ENCODE measurements at places on chromosomes 2 and 18. TPM values are rescaled to one million over a fixed set of nuclear protein-coding genes. Genes with fewer than 3 reads are reported as not detected.
A peak's percentile ranks its signal among the peaks of the same experiment; 100 is the strongest.

Gene CCNYL1
- 9.7 TPM for total RNA-seq

GRCh38 chr2:36780231-36780839 is 83.8 kb downstream of the VIT start:
- no peaks in the 10 kb centered on the region for H3K36me3 ChIP-seq
- no peaks in the 10 kb centered on the region for H3K4me1 ChIP-seq
- H3K4me3 ChIP-seq, result no peak overlapping the region
- peak; percentile 44 for DNase-seq
- no peaks in the 10 kb centered on the region for H3K27me3 ChIP-seq
- no peak overlapping the region for H3K27ac ChIP-seq

GRCh38 chr2:233311241-233311926 is 3.8 kb downstream of the SAG start:
- H3K36me3 ChIP-seq, result no peaks in the 10 kb centered on the region
- no peak overlapping the region for H3K27ac ChIP-seq
- H3K4me3 ChIP-seq, result no peak overlapping the region
- no peaks in the 10 kb centered on the region for H3K27me3 ChIP-seq
- no peaks in the 10 kb centered on the region for H3K4me1 ChIP-seq
- no peak for DNase-seq

GRCh38 chr2:7881063-7881462 is 800.8 kb upstream of the ID2 start:
- no peaks in the 10 kb centered on the region for H3K27me3 ChIP-seq
- no peaks in the 10 kb centered on the region for H3K36me3 ChIP-seq
- H3K4me3 ChIP-seq, result no peak overlapping the region
- DNase-seq, result no peak

- peaks cover 64% of the 10 kb centered on the region for H3K4me1 ChIP-seq
- no peak overlapping the region for H3K4me3 ChIP-seq
- H3K27ac ChIP-seq, result peak overlapping the region; percentile 33
- no peaks in the 10 kb centered on the region for H3K27me3 ChIP-seq
- H3K36me3 ChIP-seq, result no peaks in the 10 kb centered on the region
Observed at GRCh38 chr2:157447741-157448140, 3.9 kb upstream of the CYTIP start.

Gene MARCHF4
- total RNA-seq, result not detected

DNA sequence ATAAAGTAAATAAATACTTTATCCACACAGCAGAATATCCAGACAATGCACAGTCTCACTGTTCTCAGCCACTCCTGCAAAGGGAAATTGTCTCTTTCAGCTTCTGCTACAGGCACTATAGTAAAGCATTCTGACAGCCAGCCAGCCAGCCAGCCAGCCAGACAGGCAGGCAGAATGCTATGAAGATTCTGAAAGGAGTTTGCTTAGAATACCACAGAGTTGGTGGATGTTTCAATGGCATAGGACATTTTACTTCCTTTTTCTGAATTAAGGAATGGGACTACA is 116.1 kb upstream of the CYP26B1 start:
- DNase-seq, result no peak
- H3K27ac ChIP-seq, result no peak overlapping the region
- no peak overlapping the region for H3K4me3 ChIP-seq
- no peaks in the 10 kb centered on the region for H3K36me3 ChIP-seq
- H3K4me1 ChIP-seq, result no peaks in the 10 kb centered on the region
- no peaks in the 10 kb centered on the region for H3K27me3 ChIP-seq

Gene CPO
- not detected for total RNA-seq

Gene CYS1
- total RNA-seq, result not detected

DNA sequence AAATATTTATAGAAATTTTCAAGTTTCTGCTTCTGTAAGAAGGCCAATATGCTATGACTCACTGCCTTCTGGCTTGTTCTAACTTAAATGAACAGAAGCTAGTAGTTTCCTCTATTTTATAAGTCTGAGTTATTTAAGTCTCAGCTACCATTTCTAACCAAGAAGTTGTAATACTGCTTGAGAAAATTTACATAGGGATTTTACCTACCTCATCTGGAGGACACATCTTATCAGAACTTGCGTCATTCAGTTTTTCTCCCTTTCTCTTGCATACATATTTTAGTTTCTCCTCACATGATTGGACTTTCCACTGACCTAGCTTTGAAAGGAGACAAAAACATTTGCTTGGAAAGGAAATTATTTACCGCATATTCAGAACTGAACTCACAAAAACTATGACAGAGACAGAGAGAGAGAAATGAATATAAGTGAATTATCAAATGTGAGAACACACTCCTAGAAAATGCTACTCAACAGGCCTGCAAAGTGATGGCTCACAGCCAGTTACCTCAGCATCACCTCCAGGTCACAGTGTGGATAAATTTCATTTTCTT is 81.1 kb upstream of the CD302 start:
- H3K4me3 ChIP-seq, result no peak overlapping the region
- H3K4me1 ChIP-seq, result no peaks in the 10 kb centered on the region
- no peak for DNase-seq
- no peaks in the 10 kb centered on the region for H3K27me3 ChIP-seq

Gene SPATA3
- total RNA-seq, result not detected

DNA sequence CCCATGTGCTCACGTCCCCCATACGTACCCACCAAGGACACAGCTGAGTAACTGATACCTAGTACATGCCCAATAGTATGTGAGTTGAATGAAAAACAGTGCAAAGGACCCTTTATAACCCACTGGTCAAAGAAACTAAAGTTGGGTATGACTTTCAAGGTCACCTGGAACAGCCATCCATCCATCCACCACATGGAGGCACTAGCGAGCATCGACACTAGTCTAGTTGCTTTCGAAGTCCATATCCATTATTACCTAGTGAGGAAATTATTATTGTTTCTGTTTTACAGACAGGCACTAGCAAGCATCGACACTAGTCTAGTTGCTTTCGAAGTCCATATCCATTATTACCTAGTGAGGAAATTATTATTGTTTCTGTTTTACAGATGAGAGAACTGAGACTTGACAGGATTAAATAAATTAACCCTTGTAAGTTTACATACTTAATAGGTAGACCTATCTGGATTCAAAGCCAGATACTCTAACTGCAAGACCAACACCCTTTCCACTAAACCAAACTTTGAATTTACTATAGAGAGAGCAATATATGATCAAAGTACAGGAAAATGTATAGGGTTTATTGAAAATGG is 233.7 kb downstream of the METTL4 start:
- no peaks in the 10 kb centered on the region for H3K36me3 ChIP-seq
- no peak overlapping the region for H3K4me3 ChIP-seq
- no peak overlapping the region for H3K27ac ChIP-seq
- H3K4me1 ChIP-seq, result no peaks in the 10 kb centered on the region

Gene SCYGR4
- total RNA-seq, result not detected

Gene REG1B
- total RNA-seq, result not detected

DNA sequence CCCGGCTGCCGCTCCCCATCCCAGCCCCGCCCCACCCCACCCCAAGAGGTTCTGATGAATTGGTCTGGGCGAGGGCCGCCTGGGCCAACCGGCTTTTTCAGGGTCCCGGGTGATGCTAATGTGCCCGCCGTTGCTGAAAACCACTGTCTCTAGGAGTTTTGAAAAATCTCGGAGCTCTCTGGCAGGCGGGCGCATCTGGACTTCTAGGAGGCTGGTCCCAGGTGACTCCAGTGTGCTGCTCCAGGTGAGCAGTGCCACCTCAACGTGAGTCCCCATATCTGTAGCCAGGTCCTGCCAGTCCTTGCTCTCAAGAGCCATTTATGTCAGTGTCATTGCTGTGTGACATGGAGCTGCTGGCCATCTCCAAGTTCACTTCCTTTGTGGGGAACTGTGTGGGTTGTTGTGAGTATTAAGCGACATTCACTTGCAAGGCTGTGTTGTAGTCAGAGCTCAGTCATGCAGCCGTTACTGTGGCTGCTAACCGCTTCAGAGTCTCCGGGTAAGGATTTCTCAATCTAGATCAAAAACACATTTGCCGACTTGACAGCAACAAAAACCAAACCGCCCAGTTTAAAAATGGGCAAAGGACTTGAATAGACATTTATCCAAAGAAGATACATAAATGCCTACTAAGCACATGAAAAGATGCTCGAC is at the start of gene RFX8:
Gene RFX8 (minus strand): TSS at position 382 of the 654 bp plus-strand sequence. CDS start 8,264 bp downstream, outside the sequence.
- H3K27ac ChIP-seq, result no peak within 1 kb of the TSS
- DNase-seq, result peak; percentile 53
- H3K36me3 ChIP-seq, result no peaks in the 10 kb centered on the region
- H3K4me3 ChIP-seq, result peak within 1 kb of the TSS; percentile 63
- H3K4me1 ChIP-seq, result peaks cover 17% of the 10 kb centered on the region

DNA sequence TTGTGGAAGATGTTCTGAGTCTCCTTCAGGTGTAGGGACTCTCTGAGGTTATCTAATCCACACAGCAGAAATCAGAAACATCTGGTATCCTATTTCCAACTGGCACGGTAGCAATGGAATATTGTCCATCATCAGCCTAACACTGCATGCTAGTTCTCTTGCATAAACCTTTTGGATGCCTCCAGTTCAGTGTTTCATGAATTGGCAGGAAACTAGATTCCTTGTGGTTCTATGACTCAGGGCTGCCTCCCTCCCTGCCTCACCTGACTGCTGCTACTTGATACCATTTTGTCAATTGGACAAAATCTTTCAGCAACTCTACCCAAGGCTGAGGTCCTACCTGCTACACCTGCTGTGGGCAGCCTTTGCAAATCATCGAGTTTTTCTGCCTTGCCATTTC is 130.9 kb downstream of the TPGS2 start:
- no peaks in the 10 kb centered on the region for H3K36me3 ChIP-seq
- H3K4me3 ChIP-seq, result no peak overlapping the region
- no peaks in the 10 kb centered on the region for H3K27me3 ChIP-seq
- no peaks in the 10 kb centered on the region for H3K4me1 ChIP-seq
- no peak overlapping the region for H3K27ac ChIP-seq
- DNase-seq, result no peak

Gene IL1F10
- not detected for total RNA-seq

Gene DHRS9
- 0.44 TPM for total RNA-seq

Gene SRD5A2
- total RNA-seq, result not detected

- no peaks in the 10 kb centered on the region for H3K36me3 ChIP-seq
- no peaks in the 10 kb centered on the region for H3K4me1 ChIP-seq
- H3K4me3 ChIP-seq, result no peak overlapping the region
- no peaks in the 10 kb centered on the region for H3K27me3 ChIP-seq
- DNase-seq, result no peak
Observed at GRCh38 chr2:34853646-34854045, 1254.5 kb upstream of the FAM98A start.

Gene GALNT1
- 27.9 TPM for total RNA-seq

DNA sequence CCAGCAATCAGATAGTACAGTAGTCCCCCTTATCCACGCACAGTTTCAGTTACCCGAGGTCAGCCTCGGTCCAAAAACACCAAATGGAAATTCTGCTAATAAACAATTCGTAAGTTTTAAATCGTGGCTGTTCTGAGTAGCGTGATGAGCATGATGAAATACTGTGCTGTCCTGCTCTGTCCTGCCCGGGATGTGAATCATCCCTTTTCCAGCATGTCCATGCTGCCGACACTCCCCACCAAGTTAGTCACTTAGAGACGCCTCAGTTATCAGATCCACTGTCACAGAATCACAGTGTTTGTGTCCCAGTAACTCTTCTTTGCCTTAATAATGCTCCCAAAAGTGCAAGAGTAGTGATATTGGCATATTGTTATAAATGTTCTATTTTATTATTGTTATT is 62.1 kb downstream of the MEX3C start:
- no peak for DNase-seq
- no peak overlapping the region for H3K4me3 ChIP-seq
- H3K27me3 ChIP-seq, result no peaks in the 10 kb centered on the region
- no peak overlapping the region for H3K27ac ChIP-seq
- no peaks in the 10 kb centered on the region for H3K4me1 ChIP-seq

Gene APCDD1
- total RNA-seq, result not detected

DNA sequence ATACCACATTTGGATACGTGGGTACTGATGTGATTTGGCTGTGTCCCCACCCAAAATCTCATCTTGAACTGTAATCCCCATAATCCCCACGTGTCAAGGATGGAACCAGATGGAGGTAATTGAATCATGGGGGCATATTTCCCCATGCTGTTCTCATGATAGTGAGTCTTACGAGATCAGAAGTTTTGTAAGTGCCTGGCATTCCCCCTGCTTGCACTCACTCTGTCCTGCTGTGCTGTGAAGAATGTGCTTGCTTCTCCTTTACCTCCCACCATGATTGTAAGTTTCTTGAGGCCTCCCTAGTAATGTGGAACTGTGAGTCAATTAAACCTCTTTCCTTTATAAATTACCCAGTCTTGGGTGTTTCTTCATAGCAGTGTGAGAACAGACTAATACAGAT is 70.3 kb downstream of the CHST9 start:
- no peak overlapping the region for H3K27ac ChIP-seq
- no peak overlapping the region for H3K4me3 ChIP-seq
- DNase-seq, result no peak
- H3K4me1 ChIP-seq, result no peaks in the 10 kb centered on the region
- H3K27me3 ChIP-seq, result no peaks in the 10 kb centered on the region

Gene ZNF514
- total RNA-seq, result 35.2 TPM

DNA sequence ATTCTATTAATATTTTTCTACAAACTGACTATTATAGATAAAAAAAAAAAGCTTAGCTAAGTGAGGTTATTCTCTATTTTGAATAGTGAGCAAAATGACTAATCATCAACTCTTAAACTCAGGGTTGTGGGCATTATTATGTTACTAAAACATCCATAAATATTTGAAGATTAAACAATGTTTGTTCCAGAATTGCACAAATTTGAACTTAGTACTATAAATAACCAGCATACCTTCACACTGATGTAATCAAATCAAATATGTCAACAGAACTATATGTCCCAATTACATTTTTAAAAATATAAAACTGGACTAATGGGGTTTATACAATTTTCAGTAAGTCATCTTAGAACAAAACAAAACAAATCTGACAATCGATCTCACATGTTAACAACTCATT is 800.9 kb downstream of the LRP1B start:
- H3K27me3 ChIP-seq, result no peaks in the 10 kb centered on the region
- no peak overlapping the region for H3K4me3 ChIP-seq
- no peaks in the 10 kb centered on the region for H3K36me3 ChIP-seq
- DNase-seq, result no peak
- no peaks in the 10 kb centered on the region for H3K4me1 ChIP-seq

Gene MATN3
- not detected for total RNA-seq

GRCh38 chr2:34909992-34910705 is 1311.0 kb upstream of the FAM98A start:
- H3K4me3 ChIP-seq, result no peak overlapping the region
- H3K27me3 ChIP-seq, result no peaks in the 10 kb centered on the region
- no peaks in the 10 kb centered on the region for H3K4me1 ChIP-seq
- no peaks in the 10 kb centered on the region for H3K36me3 ChIP-seq
- DNase-seq, result no peak

- no peak overlapping the region for H3K4me3 ChIP-seq
- H3K27ac ChIP-seq, result no peak overlapping the region
- no peaks in the 10 kb centered on the region for H3K27me3 ChIP-seq
- H3K4me1 ChIP-seq, result no peaks in the 10 kb centered on the region
Observed at GRCh38 chr2:212723226-212723625, 184.6 kb upstream of the ERBB4 start.

DNA sequence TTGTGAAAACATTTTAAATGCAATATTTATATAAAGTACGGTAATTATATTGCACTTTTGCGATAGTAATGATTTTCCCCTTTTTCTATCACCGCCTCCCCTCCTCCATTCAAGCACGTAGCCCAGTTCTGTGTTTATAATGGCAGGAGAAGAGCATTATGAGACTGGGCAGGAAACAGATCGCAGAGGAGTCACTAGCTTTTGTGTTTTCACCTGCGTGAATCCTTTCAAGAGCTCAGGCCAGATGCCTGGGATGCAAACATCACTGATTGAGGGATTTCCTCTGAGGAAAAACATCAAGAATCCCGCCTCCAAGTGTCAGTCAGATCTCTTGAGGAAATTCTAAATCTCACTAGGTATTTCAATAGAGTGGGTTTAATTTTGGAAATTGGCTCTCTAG is 178.4 kb upstream of the FN1 start:
- no peak overlapping the region for H3K4me3 ChIP-seq
- H3K4me1 ChIP-seq, result no peaks in the 10 kb centered on the region
- H3K36me3 ChIP-seq, result no peaks in the 10 kb centered on the region
- no peak overlapping the region for H3K27ac ChIP-seq
